ENCODE measurements at places on chromosomes 6 and 20.

GRCh38 chr6:104526376-104526775 is 333.3 kb downstream of the HACE1 start:
- no peak for DNase-seq

GRCh38 chr6:118327237-118327636 is 220.9 kb upstream of the PLN start:
- DNase-seq = no peak

DNA sequence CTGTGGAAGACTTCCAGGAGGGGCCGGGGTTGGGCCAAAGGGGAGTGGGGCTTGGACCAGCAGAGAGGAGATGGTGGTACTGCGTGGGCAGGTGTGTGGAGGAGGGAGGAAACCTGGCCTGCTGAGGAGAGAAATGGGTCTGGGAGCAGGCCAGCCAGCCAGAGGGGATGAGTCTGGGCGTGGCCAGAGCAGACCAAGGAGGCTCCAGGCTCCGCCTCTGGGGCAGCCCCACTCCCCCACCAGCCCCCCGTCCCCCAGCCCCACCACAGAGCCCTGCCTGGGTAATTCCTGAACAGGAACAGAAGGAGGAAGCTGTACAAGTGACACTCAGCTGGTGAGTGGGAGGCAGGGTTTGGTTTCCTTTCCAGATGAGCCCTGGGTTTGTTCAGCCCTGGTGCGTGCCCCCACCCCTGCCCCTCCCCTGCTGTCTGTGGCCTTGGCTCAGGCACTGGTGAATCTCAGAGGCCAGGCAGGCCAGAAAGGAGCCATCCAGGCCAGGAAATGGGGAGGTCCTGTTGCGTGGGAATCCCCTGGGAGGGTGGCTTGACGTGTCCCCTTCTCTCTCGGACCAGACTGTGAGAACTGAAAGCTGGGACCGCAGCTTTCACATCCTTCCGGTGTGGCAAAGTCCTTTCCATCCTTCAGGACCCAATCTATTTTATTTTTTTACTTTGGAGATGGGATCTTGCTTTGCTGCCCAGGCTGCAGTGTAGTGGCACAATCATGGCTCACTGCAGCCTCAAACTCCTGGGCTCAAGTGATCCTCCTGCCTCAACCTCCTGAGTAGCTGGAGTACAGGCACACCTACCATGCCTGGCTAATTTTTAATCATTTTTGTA is 9.4 kb upstream of the SRC start:
- DNase-seq = no peak

- DNase-seq = no peak
Measured at GRCh38 chr6:72132427-72132826, 246.1 kb downstream of the RIMS1 start.

DNA sequence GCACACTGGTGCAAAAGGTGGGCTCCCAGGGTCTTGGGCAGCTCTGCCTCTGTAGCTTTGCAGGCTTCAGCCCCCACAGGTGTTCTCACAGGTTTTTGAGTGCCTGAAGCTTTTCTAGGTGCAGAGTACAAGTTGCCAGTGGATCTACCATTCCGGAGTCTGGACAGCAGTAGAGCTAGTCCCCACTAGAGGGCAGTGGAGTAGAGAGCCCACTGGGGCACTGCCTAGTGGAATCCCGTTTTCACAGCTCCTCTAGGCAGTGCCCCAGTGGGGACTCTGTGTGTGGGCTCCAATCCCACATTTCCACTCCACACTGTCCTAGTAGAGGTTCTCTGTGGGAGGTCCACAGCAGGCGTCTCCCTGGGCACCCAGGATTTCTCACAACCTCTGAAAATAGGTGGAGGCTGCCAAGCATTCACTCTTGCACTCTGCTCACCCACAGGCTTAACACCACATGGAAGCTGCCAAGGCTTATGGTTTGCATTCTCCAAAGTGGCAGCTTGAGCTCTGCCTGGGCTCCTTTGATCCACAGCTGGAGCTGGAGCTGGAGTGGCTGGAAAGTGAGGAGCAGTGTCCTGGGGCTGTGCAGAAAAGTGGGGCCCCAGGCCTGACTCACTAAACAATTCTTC is 86.3 kb upstream of the PROKR2 start:
- DNase-seq = no peak

DNA sequence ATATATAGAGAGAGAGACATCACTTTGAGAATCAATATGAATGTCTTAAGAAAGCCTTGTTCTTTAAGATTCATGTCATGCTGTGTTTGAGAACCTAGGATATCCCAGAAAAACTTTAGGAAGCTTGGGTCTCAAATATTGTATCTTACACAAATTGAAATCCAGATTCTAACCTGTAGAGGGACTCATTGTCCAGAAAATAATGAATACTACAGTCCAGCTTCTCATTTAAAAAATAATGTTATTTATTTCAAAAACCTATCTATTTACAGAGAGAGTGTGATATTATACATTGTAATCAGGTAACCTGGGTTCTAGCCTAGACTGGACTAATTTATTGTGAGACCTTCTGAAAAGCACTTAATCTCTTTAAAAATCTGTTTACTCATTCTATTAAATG is 4.2 kb downstream of the RFX6 start:
- no peak for DNase-seq

GRCh38 chr6:28948782-28949486 is 25.1 kb upstream of the TRIM27 start:
- DNase-seq = no peak

GRCh38 chr6:36546308-36546919 is 865 bp downstream of the STK38 start:
- no peak for DNase-seq

DNA sequence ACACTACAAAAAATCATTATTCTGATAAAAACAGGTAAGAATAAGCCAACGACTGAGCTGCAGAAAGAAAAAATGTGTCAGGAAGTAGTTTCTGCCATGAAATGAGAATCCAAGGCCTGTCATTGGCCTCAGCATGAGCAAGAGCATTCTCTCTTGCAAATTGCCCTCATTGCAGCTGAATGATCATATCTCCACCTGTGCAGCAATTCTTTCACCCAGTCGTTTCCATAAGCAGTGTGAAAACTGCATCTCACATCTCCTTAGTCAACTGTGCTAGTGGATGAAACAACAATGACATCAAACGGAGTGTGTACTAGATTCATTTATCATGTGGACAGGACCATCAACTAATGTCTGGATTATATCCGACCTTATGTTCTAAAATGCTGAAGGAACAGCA is 88.2 kb upstream of the STXBP5 start:
- DNase-seq = no peak

- no peak for DNase-seq
Measured at GRCh38 chr6:159089443-159089842, 44.7 kb upstream of the TAGAP start.

DNA sequence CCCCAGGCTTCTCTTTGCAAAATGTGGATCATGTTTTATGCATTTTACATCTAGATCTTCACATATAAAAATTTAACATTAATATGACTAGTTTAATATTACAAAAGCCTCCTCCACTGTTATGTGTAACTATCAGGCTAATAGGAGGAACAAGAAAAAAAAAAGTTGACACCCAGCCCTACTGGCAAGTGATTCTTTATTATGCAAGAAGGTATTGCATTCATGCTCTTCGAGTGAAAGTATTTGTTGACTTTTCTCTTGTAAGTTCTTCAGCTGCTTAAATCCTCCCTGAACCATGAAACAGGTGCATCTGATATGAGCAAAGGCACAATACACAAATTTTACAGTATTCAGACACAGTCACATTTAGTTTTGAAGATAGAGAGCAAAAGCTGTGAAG is 716 bp upstream of the HLA-DQB2 start:
- DNase-seq = no peak

DNA sequence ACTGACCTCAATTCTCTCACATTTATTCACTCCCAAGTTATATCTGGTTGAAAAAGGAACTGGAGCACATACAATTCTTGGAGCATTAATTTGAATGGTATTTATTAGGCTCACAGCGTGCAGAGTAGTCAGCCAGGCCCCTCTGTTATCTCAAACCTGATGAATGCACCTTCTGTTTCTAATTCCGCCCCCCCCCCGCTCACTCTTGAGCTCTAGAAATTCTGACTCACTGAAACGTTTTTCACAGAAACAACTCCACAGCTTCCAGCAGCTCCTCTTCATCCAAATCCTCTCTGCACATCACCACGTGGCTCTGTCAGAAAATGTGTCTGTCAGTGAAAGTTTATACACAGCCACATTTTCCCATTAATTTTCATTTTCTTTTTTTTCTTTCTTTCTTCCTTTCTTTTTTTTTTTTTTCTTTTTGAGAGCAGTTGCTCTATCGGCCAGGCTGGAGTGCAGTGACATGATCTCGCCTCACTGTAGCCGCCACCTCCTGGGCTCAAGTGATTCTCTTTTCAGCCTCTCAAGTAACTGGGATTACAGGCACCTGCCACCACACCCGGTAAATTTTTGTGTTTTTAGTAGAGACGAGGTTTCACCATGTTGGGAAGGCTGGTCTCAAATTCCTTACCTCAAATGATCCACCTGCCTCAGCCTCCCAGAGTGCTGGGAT is 109.4 kb downstream of the TBXT start:
- DNase-seq = no peak

- no peak for DNase-seq
Measured at GRCh38 chr6:25427549-25427948, 148.4 kb downstream of the CARMIL1 start.

DNA sequence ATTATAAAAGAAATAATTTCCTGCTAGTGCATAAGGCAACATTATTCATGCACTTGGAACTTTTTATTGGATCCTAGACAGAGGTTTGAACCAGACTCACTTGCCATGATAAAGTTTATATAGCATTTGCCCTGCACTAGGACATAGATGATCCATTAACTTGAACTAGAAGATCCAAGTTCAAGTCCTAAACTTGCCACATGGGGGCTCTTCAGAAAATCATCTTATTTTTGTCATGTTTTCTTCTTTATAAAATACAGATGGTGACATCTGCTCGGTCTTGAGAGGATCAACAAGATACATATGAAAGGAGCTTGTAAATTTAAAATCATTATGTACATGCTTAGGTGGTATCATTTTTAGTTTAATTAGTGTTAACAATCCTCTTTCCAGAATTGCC is 94.5 kb downstream of the SIM1 start:
- no peak for DNase-seq

DNA sequence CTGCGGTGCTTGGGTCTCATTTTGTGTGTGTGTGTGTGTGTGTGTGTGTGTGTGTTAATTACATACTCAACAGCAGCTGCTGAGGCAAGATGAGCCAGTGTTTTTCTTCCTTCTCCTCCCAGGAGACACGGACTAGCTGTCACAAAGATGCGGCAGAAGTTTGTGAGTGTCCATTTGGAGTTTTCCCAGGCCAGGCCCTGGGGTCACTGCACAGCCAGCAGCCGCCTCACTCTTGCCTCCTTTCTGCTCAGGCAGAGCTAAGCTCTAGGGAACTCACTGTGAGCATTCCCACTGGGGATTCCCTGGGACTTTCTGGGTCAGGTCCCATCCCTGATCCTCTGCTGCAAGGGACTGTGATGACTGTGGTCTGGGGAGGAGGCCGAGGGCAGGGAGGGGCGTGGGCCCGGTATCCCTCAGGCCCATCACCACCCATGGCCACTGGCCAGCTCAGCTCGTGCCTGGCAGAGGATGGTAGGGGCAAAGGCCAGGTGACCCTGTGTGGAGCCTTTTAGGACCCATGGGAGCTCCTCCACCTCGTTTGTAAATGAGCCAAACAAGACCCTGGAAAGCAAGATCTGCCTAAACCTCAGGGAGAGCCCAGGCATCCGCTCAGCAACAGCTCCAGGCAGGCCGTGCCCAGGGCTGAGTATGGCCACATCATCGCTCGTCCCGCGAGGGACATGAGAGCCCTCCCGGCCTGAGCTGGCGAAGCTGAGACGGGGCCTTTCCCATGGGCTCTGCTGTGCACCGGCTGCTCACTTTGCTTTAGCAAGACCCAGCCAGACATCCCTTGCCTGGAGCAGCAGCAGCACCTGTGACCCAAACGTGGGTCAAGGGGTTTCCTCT is 102.0 kb downstream of the PSMB1 start:
- DNase-seq = no peak

- DNase-seq = no peak
Measured at GRCh38 chr6:142544199-142544838, 242.5 kb downstream of the ADGRG6 start.

- no peak for DNase-seq
Measured at GRCh38 chr20:38221119-38221589, 39.4 kb downstream of the KIAA1755 start.

DNA sequence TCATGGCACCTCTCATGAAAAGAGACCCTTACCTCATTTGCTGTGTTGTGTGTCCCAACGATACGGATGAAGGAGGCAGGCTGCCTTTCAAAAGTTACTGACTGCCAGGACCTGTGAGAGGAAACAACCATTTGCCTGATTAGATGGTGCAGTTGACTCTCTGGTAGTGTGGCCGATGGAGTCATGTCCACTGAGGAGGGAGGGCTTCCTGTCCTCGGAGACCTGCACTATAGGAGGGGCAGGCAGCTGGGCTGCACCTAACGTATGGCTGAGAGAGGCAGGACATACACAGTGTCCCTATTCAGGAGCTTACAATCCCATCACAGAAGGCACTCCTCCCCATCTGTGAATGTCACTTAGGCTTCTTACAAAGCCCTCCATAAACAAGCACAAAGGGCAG is 373.0 kb downstream of the ZFAND3 start:
- no peak for DNase-seq

GRCh38 chr20:57479196-57479595 is 45.7 kb downstream of the CTCFL start:
- no peak for DNase-seq

- no peak for DNase-seq
Measured at GRCh38 chr6:107129370-107129925, 14.1 kb upstream of the BEND3 start.

- DNase-seq = no peak
Measured at GRCh38 chr6:127435626-127436220, 23.5 kb downstream of the KIAA0408 start.

GRCh38 chr20:57013741-57014140 is 252.7 kb downstream of the BMP7 start:
- DNase-seq = no peak

DNA sequence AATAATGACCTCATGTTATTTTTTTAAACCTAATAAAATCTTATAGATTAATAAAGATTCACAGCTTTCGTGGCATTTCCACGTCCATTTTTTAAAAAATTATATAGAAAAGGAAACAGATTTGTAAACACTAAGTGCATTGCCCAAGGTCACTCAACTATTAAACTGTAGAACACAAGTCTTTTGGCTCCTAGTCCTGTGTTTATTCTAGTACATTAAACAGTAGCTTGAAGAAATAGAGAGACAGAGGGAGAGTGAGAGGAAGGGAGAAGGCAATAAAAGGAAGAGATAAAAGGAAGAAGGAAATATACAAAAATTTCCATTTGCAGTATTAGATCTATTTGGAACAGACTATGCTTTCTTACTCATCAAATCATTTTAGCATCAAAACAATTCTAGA is 586.7 kb upstream of the CITED2 start:
- DNase-seq = no peak
